Mesenteric fat pad (tissue), 1 donor: ENCODE measurements at places on chromosomes 1 and 21. TPM values are rescaled to one million over a fixed set of nuclear protein-coding genes. Genes with fewer than 3 reads are reported as not detected.

MX2 gene
- 39.9 TPM for total RNA-seq

GRCh38 chr21:29228306-29228705 is 70.4 kb upstream of the BACH1 start:
- DNase-seq, result no peak

SPRR2F gene
- not detected for total RNA-seq

CRNN gene
- not detected for total RNA-seq

DNA sequence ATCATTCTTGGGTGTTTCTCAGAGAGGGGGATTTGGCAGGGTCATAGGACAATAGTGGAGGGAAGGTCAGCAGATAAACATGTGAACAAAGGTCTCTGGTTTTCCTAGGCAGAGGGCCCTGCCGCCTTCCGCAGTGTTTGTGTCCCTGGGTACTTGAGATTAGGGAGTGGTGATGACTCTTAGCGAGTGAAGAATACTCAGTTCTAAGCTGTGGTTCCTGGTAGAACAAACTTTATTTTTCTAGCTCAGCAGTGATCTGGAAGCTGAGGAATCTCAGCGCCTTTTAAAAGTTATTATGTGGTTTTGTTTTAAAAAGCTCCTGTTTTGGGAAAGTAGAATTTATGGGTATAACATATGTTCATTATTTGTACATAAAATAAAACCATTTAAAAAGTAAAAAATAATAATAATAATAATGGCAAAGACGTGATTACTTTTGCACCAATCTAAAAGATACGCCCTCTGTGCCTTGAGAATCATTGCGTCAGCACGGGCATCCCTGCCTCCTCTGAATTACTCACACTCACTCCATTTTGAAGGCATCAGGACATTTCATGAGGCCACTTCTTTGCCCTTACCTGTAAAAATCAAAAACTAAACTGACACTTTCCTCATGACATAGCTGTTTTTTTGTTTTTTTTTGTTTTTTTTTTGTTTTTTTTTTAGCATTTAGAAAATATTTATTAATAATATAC is 29.7 kb upstream of the TNFRSF1B start:
- DNase-seq, result no peak

DNA sequence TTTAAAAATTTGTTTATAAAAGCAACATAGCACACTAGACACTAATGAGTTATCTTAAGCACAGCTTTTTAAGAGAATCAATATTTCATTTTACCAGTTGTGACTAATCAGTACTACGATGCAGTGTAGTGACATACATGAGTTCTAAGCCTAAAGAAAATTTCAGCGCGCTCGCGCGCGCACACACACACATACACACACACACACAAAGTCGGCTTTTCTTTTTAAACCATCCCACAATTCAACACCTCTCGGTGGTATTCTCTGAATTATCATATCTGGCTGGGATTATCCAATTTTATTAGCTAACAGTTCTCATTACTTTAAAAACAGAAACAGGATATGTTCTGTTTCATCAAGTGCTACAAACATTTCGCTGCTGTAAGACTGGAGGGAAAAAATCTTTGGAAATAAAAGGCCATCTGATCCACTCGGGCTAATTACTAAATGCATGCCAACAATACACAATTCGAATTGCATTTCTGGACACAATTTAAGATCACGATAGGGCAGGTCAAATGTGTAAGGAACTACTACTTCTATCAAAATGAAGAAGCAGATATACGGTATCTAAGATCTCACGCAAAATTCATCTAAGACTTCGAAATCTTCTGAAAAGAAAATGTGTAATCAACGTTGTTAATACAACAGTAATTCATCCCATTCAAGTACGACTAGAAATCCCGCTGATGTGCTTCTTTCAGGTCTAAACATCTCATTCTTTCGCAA is 1.2 kb downstream of the TUT4 start:
- no peak for DNase-seq

GRCh38 chr1:241357366-241358340 is 648 bp upstream of the RGS7 start:
- no peak for DNase-seq

- no peak for DNase-seq
These were observed 14.4 kb downstream of the AGO3 start for GRCh38 chr1:35945327-35945726.

GRCh38 chr1:40755067-40755466 is 28.5 kb upstream of the KCNQ4 start:
- DNase-seq, result no peak

DNA sequence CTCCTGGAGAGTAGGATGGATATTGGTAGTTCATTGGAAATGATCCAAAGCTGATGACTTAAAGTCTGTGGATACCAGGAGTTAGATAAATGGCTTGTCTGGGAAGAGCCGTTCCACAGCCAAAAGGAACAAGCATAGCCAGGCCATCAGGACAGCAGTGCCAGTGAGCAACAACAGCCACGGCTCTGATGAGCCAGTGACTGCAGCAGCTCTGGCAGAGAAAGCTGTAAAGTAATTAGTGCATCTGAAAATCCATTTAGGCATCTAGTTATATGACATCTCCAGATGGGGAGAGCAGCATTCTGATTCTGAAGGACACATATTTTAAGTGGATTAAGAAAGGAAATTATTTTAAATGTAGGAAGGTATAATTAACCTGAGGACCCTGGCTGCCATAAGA is 256.2 kb upstream of the PLXNA2 start:
- DNase-seq, result no peak

MTMR11 gene
- total RNA-seq, result 2.2 TPM

DNA sequence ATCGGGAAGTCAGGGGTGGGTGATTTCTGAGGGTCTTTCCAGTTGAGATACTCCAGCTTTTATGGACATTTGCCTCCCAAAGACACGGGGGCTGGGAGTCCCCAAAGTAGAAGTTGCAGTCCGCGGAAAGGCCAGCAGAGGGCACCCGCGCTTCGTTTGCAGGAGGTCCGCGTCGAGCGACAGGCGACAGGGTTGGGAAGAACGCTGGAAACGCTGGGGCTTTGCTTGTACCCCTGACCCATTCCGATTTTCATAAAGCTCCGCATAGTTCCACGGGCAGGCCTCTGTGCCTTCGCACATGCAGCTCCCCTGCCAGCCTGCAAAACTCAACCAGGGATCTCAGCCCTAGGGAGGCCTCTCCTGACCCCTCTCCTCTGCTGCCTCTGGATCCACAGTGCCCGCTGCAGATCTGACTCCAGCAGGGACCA is 44.2 kb upstream of the LAPTM5 start:
- DNase-seq, result peak; percentile 95

GRCh38 chr1:166193057-166193698 is 26.4 kb upstream of the FAM78B start:
- no peak for DNase-seq

DNA sequence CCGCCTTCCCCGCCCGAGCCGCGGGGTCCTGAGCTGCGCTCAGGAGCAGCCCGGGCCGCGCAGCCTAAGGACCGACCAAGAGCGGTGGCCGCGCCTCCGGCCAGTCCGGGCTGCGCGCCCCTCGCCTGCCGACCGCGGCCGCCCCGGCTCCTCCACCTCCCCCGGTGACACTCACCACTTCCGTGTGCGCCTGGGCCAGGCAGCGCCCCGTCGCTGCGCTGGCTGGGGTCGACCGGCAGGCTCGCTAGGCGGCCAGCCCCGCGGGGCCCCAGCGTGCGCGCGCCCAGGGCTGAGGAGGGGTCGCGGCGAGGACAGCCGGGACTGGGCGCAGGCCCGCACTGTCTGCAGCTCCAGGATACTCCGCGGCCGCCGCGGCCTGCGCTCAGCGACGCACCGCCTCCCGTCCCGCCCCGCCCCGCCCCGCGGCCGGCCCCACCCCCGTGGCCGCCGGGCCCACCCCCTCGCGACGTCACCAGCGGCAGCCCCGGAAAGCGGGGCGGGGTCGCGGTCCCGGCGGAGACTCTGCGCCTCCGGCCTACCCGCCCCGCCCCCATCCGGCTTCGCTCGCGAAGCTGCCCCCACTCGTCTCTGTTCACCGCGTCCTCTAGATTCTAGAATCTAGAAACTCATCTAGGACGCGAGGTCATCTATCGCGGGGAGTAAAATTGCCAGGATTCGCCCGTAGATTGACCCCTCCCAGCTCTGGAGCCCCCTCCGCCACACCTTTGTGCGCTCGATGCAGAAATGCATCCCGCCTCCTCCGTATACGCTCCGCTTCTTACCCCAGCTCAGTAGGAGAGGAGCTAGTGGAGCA is at the start of gene JAK1:
Gene JAK1 (minus strand): TSS at position 392 of the 814 bp plus-strand sequence. CDS start 80,285 bp downstream, outside the sequence.
- DNase-seq, result peak; percentile 96

TCHH gene
- 1.1 TPM for total RNA-seq

CLCA1 gene
- total RNA-seq, result 0.29 TPM

DNA sequence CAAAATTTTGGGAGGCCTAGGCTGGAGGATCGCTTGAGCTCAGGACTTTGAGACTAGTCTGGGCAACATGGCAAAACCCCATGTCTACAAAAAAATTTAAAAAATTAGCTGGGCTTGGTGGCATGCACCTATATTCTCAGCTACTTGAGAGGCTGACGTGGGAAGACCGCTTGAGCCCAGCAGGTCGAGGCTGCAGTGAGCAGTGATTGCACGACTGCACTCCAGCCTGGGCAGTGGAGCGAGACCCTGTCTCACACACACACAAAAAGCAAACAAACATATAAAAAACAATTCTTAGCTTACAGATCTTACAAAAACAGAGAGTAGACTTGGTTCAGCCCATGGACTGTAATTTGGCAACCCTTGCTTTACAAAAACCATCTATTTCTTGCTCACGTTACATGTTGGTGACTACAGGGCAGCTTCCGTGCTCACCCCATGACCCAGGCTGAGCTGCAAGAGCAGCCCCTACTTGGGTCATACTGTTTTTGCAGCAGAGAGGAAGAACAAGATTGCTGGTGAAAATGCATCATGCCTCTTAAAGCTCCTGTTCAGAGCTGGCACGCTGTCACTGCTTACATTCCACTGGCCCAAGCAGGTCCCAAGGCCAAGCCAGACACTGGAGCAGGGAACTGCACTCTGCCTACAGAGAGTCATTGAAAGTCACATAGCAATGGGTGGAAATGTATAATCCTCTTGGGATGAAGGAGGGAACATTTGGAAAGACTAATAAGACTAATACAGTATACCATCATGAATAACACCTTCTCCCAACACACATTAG is 13.4 kb upstream of the ZBTB8A start:
- no peak for DNase-seq

- peak; percentile 85 for DNase-seq
These were observed 176.3 kb upstream of the VAMP3 start for GRCh38 chr1:7594714-7595295.

PLA2G4A gene
- 14.1 TPM for total RNA-seq

- DNase-seq, result no peak
These were observed 2.4 kb upstream of the POGZ start for GRCh38 chr1:151461694-151462093.

DNA sequence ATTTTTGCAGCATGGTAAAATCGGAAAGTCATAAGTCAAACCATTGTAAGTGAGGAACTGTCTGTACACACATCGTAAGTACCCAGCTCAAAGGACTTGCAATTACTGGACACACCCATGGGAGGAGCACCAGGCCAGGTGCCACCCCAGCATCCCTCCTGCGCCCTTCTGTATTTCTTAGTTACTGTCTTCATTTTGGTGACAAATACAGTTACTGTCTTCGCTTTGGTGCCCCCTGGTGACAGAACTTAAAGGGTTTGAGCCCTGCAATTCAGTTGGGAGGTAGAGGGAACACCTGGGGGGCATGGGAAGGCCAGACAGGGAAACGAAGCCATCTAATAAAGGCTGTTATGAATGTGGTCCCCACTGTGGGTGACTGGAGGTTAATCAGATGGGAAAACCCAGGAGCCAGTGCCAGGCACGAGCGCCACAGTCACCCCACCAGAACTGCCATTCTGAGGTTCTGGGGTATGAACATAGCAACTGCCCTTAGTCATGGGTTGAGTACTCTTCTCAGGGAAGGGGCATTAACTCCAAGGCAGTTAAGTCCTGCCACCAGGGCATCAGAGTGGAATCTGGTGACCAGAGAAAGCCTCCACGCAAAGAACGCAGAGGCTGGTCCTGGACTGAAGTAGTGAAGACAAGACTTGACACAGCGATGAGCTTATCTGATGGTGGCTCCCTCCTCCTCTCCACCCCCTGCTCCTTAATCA is 612.9 kb downstream of the PTPRU start:
- DNase-seq, result peak; percentile 64

TMEM39B gene
- 15.6 TPM for total RNA-seq

- no peak for DNase-seq
These were observed 22.1 kb downstream of the ASPM start for GRCh38 chr1:197124376-197124775.

DNA sequence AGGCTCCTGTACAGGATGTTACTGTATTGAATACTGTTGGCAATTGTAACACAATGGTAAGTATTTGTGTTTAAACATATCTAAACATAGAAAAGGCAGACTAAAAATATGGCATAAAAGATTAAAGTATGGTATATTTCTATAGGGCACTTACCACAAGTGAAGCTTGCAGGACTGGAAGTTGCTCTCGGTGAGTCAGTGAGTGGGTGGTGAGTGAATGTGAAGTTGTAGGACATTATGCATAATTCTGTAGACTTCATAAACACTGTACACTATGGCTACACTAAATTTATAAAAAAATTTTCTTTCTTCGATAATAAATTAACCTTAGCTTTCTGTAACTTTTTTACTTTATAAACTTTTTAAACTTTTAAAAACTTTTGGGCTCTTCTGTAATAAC is 13.7 kb upstream of the TRIM62 start:
- no peak for DNase-seq

- no peak for DNase-seq
These were observed 79.6 kb upstream of the PPM1J start for GRCh38 chr1:112794654-112795239.

DNA sequence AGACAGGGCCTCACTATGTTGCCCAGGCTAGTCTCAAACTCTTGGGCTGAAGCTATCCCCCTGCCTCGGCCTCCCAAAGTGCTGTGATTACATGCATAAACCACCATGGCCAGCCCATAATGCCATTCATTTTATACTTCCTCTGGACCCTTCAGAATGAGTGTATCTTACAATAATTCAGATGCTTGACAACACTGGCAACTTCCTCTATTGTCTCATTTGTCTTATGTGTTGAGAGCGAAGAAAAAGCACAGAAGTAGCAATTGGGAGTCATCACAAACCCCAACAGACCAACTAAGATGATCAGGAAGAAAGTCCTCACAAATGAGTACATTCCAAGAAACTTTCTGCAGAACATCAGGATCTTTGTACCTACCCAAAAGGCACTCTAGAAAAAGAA is 191.9 kb downstream of the RERE start:
- DNase-seq, result no peak

GRCh38 chr1:155531624-155532023 is 31.0 kb downstream of the ASH1L start:
- no peak for DNase-seq

DNA sequence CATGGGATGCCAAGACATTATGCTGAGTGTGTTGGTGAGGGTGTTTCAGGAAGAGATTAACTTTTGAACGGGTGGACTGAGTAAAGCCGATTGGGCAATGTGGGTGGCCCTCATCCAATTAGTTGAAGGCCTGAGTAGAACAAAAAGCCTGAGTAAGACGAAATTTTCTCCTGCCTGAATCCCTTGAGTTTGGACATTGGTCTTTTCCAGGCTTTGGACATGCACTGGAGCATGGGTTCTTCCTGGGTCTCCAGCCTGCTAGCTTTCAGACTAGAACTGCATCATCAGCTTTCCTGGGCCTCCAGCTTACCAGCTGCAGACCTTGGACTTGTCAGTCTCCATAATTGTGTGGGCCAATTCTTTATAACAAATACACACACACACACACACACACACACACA is 63.6 kb downstream of the NIBAN1 start:
- DNase-seq, result no peak

- no peak for DNase-seq
These were observed 1.2 kb downstream of the GART start for GRCh38 chr21:33540711-33541104.
